ENCODE measurements at places on chromosomes 5 and 9.

- no peak for DNase-seq
These were observed 137.5 kb upstream of the RASGRF2 start for GRCh38 chr5:80822640-80823039.

DNA sequence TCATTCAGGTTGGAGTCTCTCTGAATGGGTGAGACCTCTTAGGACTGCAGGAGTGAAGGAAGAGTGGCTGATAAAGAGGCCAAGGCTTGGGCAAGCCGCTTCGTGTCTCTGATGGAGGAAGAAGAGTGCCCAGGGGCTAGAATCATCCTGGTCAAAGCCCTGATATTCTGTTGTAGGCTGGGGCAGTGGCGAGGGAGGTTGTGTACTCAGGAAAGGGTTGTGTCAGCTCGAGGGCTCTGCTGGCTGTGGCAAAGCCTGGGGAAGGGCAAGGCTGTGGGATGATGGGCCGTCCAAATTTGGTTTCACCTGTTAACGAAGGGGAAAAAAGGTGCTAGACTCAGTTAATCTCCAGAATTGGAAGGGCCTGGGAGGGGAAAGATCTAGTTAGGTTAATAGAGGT is 2.4 kb upstream of the TRMT10B start:
- no peak for DNase-seq

DNA sequence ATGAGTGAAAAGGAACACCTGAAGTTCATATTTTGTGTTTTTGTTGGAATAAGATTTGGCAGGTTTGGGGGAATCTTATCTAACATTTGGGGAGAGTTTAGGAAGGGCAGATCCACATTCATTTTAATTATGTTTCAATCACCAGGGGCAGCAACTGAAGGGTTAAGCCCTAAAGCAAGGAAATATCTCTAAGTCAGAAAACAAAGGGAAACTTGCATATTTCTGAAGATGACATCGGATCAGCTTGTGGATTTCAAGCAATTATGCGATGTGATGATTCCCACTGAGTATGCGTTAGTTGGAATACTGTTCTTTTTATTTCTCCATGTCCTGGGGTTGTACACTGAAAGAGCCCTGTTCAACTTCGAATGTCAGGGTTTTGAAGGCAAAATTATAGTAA is 59.8 kb upstream of the NFIB start:
- no peak for DNase-seq

GRCh38 chr5:174840435-174840834 is 116.1 kb downstream of the MSX2 start:
- no peak for DNase-seq

GRCh38 chr5:131932235-131932634 is 13.2 kb downstream of the MEIKIN start:
- DNase-seq = no peak

DNA sequence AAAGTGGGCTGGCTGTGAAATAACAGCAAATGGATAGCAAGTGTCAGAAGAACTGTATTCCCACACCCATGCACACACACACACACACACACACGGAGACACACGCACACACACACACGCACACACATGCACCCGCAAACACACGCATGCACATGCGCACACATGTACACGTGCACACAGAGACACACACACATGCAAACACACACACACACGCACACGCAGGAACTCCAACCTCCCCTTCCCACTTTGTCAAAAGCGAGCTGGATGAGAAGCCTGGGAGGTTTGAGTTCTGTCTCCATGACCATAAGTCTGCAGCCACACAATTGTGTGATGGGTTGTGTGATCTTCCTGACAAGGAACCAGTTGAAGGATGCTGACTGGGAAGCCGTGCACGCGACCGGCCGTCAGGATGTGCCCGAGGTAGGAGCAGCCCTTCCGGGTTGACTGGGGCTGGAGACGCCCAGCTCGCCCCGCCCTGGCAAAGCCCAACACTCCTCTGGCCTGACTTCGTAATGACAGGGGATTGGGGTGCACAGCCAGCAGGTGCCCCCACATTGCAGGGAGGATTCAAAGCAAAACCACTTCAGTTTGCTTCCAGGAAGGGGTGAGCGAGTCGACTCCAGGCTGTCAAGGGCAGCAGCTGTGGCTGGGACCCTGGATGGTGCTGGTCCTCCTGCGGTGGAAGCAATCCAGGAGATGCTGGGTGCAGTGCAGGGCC is 29.3 kb upstream of the NKD2 start:
- no peak for DNase-seq

GRCh38 chr5:73451224-73452130 is 2.9 kb upstream of the FOXD1 start:
- no peak for DNase-seq

- DNase-seq = no peak
These were observed 2.1 kb downstream of the BRINP1 start for GRCh38 chr9:119366909-119367682.
